Stimulated activated CD4-positive, alpha-beta T cell treated with anti-CD3 and anti-CD28 coated beads, Interleukin-1b, Interleukin-23, amount 100 ng/mL, for 1 hour (primary cell): ENCODE measurements at places on chromosomes 2 and 18.

GRCh38 chr2:152387041-152387440 is 52.1 kb downstream of the FMNL2 start:
- no peak for DNase-seq

GRCh38 chr2:190214426-190215194 is 105.0 kb downstream of the HIBCH start:
- no peak for DNase-seq

GRCh38 chr2:207012461-207012860 is 73.1 kb downstream of the CPO start:
- no peak for DNase-seq

- DNase-seq: no peak
These were observed 22.2 kb upstream of the IL1RL1 start for GRCh38 chr2:102289129-102289528.

- no peak for DNase-seq
These were observed 156.3 kb downstream of the DOCK10 start for GRCh38 chr2:224885836-224886547.

DNA sequence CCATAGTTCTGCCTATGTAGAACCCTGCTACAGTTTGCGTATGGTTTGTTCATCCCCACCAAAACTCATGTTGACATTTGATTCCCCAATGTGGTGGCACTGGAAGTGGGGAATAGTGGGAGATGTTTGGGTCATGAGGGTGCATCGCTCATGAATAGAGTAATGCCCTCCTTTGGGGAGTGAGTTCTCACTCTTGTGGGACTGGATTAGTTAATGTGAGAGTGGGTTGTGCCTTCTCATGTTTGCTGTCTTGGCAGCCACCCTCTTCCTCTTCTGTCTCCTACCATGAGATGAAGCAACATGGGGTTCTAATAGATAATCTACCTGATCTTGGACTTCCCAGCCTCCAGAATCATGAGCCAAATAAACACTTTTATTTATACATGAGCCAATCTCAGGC is 237.2 kb upstream of the APCDD1 start:
- no peak for DNase-seq
